ENCODE measurements at places on chromosomes 2 and 18. TPM values are rescaled to one million over a fixed set of nuclear protein-coding genes. Genes with fewer than 3 reads are reported as not detected.

- DNase-seq = no peak
Measured at GRCh38 chr2:238433941-238434845, 7.5 kb downstream of the ASB1 start.

DNA sequence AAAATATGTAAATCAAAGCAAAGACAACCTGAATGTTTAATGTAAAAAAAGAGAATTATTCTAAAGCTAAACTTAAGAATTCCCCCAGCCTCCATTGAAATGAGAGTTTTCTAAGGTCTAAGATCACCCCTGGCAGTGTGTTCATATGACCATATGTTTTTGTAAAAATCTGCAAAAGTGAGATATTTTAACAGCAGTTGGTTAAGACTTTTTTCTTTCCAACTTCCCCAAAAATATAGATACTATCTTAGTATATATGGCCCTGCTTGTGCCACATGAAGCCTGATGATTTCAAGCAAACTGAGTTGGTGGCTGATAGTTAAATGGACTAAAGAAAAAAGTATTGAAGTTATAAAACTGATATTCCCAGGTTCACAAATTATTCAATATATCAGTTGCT is 35.4 kb downstream of the ZNF804A start:
- DNase-seq = no peak

CPLX4 gene
- total RNA-seq = not detected

GRCh38 chr2:120405759-120406099 is 59.8 kb downstream of the INHBB start:
- DNase-seq = no peak

ABCG5 gene
- total RNA-seq = not detected

MAPK4 gene
- total RNA-seq = not detected

DNA sequence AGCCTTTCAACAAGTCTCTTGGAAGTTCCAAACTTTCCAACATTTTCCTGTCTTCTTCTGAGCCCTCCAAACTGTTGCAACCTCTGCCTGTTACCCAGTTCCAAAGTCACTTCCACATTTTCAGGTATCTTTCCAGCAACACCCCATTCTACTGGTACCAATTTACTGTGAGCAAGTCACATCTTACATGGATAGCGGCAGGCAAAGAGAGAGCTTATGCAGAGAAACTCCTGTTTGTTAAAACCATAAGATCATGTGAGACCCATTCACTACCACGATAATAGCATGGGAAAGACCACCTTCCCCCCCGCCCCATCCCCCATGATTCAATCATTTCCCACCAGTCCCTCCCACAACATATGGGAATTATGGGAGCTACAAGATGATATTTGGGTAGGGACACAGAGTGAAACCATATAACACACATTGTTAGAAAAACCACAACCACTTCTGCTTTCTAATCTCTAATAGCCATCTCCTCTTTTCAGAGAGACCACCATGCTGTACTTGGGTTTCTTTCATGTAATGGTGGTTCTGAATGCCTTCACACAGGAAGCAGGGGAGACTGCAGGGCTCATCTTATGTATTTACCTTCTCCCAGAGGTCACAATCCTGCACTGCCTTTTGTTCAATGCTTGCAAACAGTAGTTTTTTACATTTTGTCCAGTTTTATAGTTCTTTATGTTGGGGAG is 46.0 kb upstream of the CALCRL start:
- DNase-seq = no peak

OBSL1 gene
- 0.18 TPM for total RNA-seq

- DNase-seq = no peak
Measured at GRCh38 chr18:6866552-6867085, 137.1 kb downstream of the ARHGAP28 start.

RAB6C gene
- total RNA-seq = not detected
